ENCODE measurements at places on chromosomes 7 and 10.

GRCh38 chr7:134643131-134643530, 3.5 kb upstream of the BPGM start:
- no peak for DNase-seq

DNA sequence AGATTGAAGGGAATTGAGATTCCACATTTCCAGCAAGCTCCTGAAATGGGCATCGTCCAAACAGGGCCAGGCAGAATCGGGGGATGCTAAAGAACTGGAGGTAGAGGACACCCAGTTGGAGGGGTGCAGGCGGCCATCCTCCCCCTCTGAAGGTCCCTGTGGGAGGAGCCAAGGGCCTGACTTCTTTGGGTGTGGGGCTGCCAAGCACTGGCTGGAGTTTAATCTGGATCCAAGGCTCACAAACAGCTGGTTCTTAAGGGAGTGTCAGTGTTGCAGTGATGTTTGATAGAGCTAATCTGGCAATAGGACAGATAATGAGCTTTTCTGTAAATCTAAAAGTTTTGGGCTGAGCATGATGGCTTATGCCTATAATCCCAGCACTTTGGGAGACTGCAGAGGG, 20.8 kb downstream of the TSPAN14 start:
- DNase-seq, result peak; percentile 0

- no peak for DNase-seq
Observed at GRCh38 chr10:55668326-55668922, 692.6 kb downstream of the ZWINT start.

GRCh38 chr10:118940386-118940785, 89.1 kb upstream of the NANOS1 start:
- DNase-seq, result no peak

GRCh38 chr7:121083138-121083789, 94.8 kb downstream of the CPED1 start:
- DNase-seq, result no peak

DNA sequence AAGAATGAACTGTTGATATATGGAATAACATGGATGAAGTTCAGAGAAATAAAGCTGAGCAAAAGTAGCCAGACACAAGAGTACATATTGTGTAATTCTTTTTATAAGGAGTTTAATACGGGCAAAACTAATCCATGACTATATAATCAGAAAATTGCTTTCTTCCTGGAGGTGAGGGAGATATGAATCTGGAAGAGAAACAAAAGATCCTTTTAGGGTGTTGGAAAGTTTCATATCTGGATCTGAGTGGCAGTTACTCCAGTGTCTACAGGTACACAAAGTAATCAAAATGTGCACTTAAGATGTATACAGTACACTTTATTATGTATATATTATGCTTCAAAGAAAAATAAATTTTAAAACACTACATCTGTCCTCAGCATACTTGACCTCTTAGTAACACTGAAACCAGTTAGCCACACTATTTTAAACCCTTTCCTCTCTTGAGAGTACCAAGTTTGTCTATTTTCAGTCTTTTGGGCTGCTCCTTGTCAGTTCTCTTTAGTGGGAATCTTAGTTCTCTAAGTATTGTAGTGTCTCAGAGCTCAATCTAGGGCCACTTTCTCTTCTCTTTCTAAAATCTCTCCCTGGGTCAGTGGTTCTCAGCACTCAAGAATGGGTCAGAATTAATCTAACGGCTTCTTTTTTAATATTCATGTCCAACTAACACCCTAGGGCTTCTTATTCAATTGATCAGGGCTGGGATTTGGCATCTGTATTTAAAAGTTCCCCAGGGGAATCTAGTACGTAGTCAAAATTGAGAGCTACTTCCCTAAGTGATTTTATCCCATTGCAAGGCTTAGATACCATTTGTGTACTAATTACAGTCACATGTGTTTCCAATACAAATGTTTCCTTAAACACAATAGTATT, 4.3 kb upstream of the LIPF start:
- DNase-seq, result no peak

- DNase-seq, result no peak
Observed at GRCh38 chr10:132149917-132150316, 36.8 kb upstream of the DPYSL4 start.

DNA sequence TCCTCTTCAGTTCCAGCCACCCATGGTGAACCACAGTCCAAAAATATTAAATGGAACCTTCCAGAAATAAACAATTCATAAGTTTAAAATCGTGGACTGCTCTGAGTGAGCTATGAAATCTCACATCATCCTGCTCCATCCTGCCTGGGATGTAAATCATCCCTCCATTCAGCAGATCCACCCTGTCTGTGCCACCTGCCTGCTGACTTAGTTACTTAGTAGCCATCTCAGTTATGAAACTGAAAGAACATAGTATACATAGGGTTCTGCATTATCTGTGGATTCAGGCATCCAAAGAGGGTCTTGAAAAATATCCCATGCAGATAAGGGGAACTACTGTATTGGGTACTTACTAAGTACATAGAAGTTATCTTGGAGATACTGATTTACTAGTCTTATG, 89.0 kb downstream of the ST8SIA6 start:
- no peak for DNase-seq

GRCh38 chr7:80235334-80235733, 100.7 kb downstream of the GNAI1 start:
- DNase-seq, result no peak

DNA sequence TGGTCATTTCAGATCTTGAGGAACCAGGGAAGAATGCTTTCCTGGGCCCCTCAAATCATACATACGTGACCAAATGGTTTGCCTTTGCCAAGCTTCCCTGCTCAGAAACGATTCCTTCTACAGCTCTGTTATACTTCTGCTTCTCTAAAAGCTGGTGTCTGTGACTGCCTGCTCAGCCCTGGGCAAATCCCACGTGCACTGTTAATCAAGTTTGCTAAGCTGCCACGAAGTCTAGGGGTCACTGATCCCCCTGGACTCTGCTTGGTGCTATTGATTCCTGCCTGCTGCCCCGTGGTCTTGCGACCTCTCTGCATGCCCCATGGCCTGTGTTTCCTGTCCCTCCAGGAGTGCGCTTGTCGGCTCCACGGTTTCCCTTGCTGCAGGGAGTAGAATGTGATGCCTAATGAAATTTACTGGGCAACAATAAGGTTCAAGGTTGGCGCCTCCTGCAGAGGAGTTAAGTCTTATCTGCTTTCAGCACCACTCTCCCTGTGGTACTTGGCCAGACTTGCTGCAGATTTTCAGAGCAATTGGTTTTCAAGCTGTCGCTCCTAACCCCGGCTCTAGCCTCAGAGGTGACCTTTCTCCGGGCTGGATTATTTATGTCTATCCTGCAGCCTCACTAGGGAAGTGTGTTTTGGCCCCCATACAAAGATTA, 201.6 kb upstream of the FZD8 start:
- no peak for DNase-seq

- DNase-seq, result no peak
Observed at GRCh38 chr10:3747984-3748383, 37.0 kb downstream of the KLF6 start.

- no peak for DNase-seq
Observed at GRCh38 chr7:105962353-105962752, 711 bp upstream of the CDHR3 start.

- no peak for DNase-seq
Observed at GRCh38 chr7:73983437-73984164, 44.4 kb upstream of the ELN start.

- no peak for DNase-seq
Observed at GRCh38 chr7:116621649-116622048, 50.3 kb upstream of the MET start.

DNA sequence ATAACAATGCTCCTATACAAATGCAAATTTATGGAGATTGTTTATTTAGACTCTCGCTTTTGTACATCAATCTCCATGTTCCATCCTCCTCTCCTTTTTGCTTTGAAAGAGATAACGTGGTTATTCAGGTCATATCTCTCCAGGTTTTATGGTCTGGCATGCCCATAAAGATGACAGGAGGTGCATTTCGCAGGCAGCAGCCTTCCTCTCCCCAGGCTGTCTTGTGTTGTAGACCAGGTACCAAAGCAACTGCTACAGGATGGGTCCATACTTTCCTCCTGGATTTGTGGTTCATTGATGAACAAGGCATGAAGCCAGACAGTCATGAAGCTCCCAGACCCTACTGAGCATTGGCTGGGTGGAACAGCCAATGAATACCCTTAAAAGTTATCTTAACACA, 400.2 kb upstream of the NPVF start:
- no peak for DNase-seq

- DNase-seq, result no peak
Observed at GRCh38 chr10:128498746-128499145, 372.5 kb upstream of the MKI67 start.

- DNase-seq, result no peak
Observed at GRCh38 chr7:5213286-5213645, 23.2 kb downstream of the WIPI2 start.

DNA sequence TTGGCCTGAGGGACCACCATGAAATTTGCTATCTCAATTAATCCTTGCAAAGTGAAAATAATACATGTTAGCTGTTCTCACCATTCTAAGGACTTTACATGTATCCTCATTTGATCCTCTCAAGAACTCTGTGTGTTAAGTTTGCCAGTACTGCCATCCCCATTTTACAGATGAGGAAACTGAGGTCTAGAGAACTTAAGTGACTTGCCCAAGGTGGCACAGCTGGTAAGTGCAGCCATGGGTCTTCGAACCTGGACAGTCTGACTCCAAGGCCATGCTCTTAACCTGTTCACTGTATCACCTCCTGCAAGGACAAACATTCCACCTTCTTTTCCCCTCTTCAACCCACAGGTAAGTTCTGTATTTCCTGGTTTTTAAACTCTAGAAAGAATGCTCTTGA, 85.3 kb upstream of the NFE2L3 start:
- DNase-seq, result no peak

GRCh38 chr10:86684331-86685097, 16.2 kb downstream of the LDB3 start:
- no peak for DNase-seq

- DNase-seq, result peak; percentile 7
Observed at GRCh38 chr7:31027161-31027965, 24.7 kb upstream of the ADCYAP1R1 start.

DNA sequence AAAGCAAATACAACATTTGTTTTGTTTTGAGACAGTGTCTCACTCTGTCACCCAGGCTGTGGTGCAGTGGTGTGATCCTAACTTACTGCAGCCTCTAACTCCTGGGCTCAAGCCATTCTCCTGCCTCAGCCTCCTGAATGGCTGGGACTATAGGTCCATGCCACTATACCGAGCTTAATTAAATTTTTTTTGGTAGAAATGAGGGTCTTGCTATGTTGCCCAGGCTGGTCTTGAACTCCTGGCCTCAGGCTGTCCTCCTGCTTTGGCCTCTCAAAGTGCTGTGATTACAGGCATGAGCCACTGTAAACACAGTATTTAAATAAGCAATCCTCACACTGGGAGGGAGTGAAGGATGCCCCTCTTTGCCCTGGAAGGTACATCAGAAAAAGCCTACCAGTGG, 4.0 kb upstream of the CAMK2G start:
- no peak for DNase-seq

- DNase-seq, result no peak
Observed at GRCh38 chr7:107494884-107495283, 25.0 kb downstream of the GPR22 start.

GRCh38 chr10:125156739-125157480, 3.5 kb downstream of the CTBP2 start:
- no peak for DNase-seq

DNA sequence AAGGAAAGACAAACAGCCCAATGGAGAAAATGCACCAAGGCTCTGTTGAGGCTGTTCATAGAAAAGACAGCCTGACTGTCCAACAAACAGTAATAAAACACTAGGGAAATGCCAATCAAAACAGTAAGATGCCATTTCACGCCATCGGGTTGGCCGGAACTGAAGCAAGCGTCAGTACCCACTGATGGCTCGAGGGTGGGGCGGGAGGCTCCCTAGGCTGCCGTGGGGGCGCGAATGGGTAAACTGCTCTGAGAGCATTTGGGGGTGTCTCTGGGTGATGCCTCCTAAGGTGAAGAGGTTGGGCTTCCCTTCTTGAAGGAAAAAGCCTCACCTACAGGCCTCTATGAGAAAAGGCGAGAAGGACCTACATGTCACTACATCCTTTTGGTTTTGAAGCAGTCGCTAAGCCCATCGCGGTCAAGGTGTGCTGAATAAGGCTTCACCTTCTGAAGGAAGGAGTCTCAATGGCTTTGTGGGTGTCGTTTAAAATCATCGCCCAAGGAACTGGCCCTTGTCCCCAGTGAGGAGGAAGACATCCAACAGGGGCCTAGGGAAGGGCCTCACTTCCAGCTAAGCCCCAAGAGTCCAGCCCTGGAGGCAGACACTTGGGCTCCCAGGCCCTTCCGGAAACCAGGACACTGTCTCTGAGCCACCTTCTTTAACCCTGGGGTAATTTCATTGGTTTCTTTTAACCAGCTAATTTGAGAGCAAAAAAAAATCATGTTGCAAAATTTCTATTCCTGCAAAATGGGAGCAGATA, 98.5 kb upstream of the PPP2R2D start:
- DNase-seq, result no peak

DNA sequence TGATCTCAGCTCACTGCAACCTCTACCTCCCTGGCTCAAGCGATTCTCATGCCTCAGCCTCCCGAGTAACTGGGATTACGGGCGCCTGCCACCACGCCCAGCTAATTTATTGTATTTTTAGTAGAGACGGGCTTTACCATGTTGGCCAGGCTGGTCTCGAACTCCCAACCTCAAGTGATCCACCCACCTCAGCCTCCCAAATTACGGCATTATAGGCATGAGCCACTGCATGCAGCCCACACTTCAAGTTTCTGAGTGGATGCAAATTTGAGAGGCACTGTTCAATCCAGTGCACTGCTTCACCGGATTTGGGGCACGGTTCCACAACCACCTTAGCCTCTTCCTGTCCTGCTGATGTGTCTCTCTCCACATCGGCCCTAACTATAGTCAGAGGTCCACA, 16.5 kb downstream of the CNPY1 start:
- DNase-seq, result no peak

- DNase-seq, result no peak
Observed at GRCh38 chr10:104139221-104139620, 17.2 kb downstream of the SFR1 start.

DNA sequence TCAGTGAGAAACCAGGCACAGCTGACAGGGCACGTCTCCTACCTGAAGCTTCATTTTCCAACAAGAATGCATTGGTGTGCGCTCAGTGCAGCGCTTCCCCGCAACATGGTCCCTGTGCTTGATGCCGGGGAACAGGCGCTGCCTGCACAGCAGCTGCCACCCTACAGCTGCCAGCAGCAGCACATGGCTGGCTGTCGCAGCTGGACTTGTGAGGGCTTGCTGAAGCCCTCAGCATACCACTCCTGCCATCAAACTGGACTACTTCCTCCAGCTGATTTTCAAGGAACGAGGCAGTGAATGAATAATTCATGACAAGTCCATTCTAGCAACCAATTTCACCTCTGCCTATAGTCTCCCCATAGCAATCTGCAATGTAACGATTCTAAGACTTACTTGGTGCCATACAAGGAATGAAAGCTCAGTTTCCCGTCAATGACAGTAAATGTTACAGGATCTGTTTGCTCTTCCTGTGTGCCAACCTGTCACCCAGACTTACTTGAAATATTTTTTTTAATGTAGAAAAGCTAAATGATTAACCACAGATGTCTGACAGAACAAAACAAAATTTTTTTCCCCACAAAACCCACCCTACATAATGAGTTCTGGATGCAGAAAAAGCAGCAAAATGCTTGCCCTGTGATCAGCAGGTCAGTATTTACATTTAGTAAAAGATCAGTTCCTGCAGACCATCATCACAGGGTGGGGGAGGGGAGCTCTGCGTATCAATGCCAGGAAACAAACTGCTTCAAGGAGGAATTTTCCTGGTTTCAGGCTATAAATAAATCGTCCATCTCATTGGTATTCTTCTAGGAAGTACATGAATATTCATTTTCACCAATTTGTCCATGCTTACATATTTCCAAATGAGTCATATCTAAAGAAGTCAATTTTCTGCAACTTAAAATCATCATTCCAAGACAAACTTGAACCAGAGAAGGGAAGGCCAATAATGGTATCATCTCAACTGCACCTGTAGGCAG, 140.6 kb downstream of the ALOX5 start:
- DNase-seq, result no peak

All from stimulated activated naive CD8-positive, alpha-beta T cell treated with anti-CD3 and anti-CD28 coated beads, Interleukin-15, Interleukin-2, amounts not matched to agents 100 U/mL and 50 U/mL, for 24 hours (primary cell).